ENCODE measurements at places on chromosomes 3 and 15.

- no peak overlapping the region for H3K4me3 ChIP-seq
- no peaks in the 10 kb centered on the region for H3K36me3 ChIP-seq
- no peak overlapping the region for H3K27ac ChIP-seq
- peaks cover 20% of the 10 kb centered on the region for H3K4me1 ChIP-seq
- DNase-seq = no peak
These were observed 56.1 kb downstream of the CCNL1 start for GRCh38 chr3:157103860-157104259.

DNA sequence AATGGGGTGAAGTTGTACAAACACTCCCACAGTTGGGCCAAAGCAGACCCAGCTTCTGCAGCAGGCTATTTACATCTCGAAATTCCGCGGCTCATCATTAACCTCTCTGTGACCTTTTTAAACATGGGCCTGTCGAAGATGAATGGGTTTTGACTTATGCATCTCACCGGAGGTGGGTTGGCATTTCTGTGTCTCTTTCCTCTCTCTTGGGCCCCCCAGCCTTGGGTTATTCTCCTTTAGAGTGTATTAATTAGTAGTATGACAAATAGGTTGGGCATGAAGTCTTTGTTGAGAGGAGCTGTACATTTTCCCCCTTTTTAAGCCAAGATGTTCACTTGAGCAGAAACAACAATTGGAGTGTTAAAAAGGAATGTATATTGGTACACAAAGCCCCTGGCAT, 9.8 kb downstream of the SMAD6 start:
- no peak overlapping the region for H3K27ac ChIP-seq
- peaks cover 6% of the 10 kb centered on the region for H3K4me1 ChIP-seq
- no peak for DNase-seq
- no peak overlapping the region for H3K4me3 ChIP-seq
- peaks cover 5% of the 10 kb centered on the region for H3K36me3 ChIP-seq
- H3K27me3 ChIP-seq = no peaks in the 10 kb centered on the region

GRCh38 chr3:23877329-23877980, 39.3 kb downstream of the NKIRAS1 start:
- H3K36me3 ChIP-seq = no peaks in the 10 kb centered on the region
- no peaks in the 10 kb centered on the region for H3K27me3 ChIP-seq
- peak; percentile 61 for DNase-seq
- H3K27ac ChIP-seq = no peak overlapping the region

- H3K36me3 ChIP-seq = no peaks in the 10 kb centered on the region
- peak; percentile 43 for DNase-seq
- no peaks in the 10 kb centered on the region for H3K27me3 ChIP-seq
- no peaks in the 10 kb centered on the region for H3K4me1 ChIP-seq
- H3K27ac ChIP-seq = no peak overlapping the region
- no peak overlapping the region for H3K4me3 ChIP-seq
These were observed 388.5 kb downstream of the VPS13C start for GRCh38 chr15:61671736-61672135.

GRCh38 chr3:47163169-47164006, 525 bp downstream of the SETD2 start:
- H3K36me3 ChIP-seq = no peaks in the 10 kb centered on the region
- peak; percentile 69 for DNase-seq
- peak overlapping the region; percentile 94 for H3K4me3 ChIP-seq
- H3K27me3 ChIP-seq = no peaks in the 10 kb centered on the region
- peaks cover 53% of the 10 kb centered on the region for H3K4me1 ChIP-seq

DNA sequence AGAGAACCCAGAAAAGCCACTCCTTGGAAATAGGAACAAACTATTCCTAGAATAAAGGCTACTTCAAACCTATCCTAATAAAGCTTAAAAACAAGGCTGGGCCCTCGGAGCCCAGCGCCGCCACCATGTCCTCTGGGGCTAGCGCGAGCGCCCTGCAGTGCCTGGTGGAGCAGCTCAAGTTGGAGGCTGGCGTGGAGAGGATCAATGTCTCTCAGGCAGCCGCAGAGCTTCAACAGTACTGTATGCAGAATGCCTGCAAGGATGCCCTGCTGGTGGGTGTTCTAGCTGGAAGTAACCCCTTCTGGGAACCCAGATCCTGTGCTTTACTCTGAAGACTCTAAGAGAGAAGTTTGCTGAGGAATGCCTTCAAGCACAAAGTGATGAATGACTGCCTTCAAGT, 63.2 kb downstream of the ADAM10 start:
- DNase-seq = no peak
- no peak overlapping the region for H3K27ac ChIP-seq
- H3K27me3 ChIP-seq = no peaks in the 10 kb centered on the region
- H3K36me3 ChIP-seq = no peaks in the 10 kb centered on the region
- H3K4me3 ChIP-seq = no peak overlapping the region

GRCh38 chr3:119649761-119650160, 10.6 kb downstream of the POPDC2 start:
- H3K4me3 ChIP-seq = peak overlapping the region; percentile 19
- DNase-seq = no peak
- H3K27me3 ChIP-seq = no peaks in the 10 kb centered on the region
- peaks cover 83% of the 10 kb centered on the region for H3K4me1 ChIP-seq

DNA sequence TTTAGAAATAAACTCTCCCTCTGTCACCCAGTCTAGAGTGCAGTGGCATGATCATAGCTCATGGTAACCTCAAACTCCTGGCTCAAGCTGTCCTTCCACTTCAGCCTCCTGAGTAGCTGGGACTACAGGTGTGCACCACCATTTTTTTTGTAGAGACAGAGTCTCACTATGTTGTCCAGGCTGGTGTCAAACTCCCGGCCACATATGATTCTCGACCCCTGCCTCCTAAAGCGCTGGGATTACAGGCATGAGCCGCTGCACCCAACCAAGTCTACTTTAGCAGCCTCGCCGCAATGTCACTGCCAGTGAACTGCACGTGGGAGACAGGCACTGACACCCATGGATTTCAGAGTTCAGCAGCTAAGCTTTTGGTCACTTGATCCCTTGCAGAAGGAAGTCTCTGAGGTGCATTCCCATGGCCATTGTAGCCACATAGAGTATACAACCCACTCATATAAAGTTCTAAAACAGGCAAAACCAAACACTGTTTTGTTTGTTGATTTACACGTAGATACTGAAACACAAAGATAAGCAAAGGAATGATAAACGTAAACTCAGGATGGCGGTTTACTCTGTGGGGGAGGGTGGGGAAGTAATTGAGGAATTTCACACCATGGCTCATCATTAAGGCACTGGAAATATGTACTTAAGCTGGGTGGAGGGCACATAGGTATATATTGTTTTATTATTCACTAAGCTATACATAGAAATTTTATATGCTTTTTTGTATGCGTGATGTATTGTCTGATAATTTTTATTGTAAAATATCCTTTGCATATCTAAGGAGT, 115.0 kb downstream of the MEX3B start:
- no peaks in the 10 kb centered on the region for H3K4me1 ChIP-seq
- DNase-seq = no peak
- H3K27me3 ChIP-seq = no peaks in the 10 kb centered on the region
- no peaks in the 10 kb centered on the region for H3K36me3 ChIP-seq
- H3K27ac ChIP-seq = no peak overlapping the region
- no peak overlapping the region for H3K4me3 ChIP-seq

- no peak for DNase-seq
- no peak overlapping the region for H3K4me3 ChIP-seq
- no peaks in the 10 kb centered on the region for H3K4me1 ChIP-seq
- no peaks in the 10 kb centered on the region for H3K27me3 ChIP-seq
- no peak overlapping the region for H3K27ac ChIP-seq
These were observed 83.4 kb downstream of the CLDN1 start for GRCh38 chr3:190238871-190239270.

GRCh38 chr15:100448481-100448880, 80.3 kb downstream of the CERS3 start:
- no peaks in the 10 kb centered on the region for H3K4me1 ChIP-seq
- H3K27me3 ChIP-seq = no peaks in the 10 kb centered on the region
- H3K36me3 ChIP-seq = no peaks in the 10 kb centered on the region
- DNase-seq = no peak
- no peak overlapping the region for H3K27ac ChIP-seq

DNA sequence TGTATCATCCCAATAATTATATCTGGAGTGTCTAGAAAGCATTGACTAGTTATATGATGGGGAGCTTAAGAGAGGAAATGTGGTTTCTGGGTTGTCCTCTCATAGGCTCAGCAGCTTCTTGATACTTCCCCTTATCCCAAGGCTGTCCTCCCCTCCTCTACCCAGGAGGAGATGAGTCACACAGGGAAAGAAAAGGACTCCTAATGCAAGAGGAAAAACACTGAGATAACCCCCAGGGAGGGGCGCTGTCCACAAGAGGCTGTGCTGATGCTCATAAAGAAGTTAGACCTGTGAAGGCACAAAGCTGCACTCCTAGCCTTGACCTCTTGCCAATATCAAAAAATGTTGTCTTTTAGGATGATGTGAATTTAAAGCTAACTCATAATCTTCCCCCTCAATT, 28.8 kb upstream of the GYG1 start:
- H3K36me3 ChIP-seq = no peaks in the 10 kb centered on the region
- DNase-seq = peak; percentile 25
- peaks cover 7% of the 10 kb centered on the region for H3K4me1 ChIP-seq
- H3K27ac ChIP-seq = no peak overlapping the region
- no peak overlapping the region for H3K4me3 ChIP-seq
- H3K27me3 ChIP-seq = no peaks in the 10 kb centered on the region

DNA sequence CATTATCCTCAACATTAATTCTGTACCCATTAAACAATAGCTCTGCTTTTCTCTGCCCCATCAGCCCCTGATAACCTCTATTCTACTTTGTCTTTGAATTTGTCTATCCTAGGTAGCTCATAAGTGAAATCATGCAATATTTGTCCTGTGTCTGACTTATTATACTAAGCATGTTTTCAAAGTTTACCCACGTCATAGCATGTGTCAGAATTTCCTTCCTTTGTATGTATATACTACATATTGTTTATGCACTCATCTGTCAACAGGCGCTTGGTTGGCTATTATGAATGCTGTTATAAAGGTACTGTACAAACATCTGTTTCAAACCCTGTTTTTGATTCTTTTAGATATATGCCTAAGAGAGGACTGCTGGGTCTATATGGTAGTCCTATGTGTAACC, 18.2 kb downstream of the CSNK1G1 start:
- no peaks in the 10 kb centered on the region for H3K27me3 ChIP-seq
- no peaks in the 10 kb centered on the region for H3K4me1 ChIP-seq
- no peak overlapping the region for H3K4me3 ChIP-seq
- H3K27ac ChIP-seq = no peak overlapping the region
- no peak for DNase-seq
- peaks cover 3% of the 10 kb centered on the region for H3K36me3 ChIP-seq

DNA sequence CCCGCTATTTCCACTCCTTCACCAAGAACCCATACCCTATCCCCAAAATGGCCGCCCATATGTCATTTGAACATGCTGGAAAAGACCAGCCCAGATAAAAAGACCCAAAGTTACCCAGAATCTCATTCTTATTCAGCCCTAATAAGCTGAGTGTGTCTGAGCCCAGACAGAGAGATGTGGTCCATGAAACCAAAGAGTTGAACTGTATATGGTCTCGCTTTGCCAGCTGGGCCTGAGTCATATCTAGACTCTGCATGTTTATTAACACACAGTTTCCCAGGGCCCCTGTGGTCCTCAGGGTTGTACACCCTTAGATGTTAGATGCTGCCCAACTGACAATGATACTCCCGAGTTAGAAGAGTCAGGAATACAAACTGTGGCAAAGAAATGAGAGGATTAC, 201.9 kb upstream of the STRIT1 start:
- no peaks in the 10 kb centered on the region for H3K36me3 ChIP-seq
- no peaks in the 10 kb centered on the region for H3K4me1 ChIP-seq
- H3K4me3 ChIP-seq = no peak overlapping the region
- H3K27me3 ChIP-seq = no peaks in the 10 kb centered on the region
- DNase-seq = no peak
- H3K27ac ChIP-seq = no peak overlapping the region

- DNase-seq = no peak
- H3K4me1 ChIP-seq = peaks cover 19% of the 10 kb centered on the region
- no peak overlapping the region for H3K27ac ChIP-seq
- H3K36me3 ChIP-seq = no peaks in the 10 kb centered on the region
- no peaks in the 10 kb centered on the region for H3K27me3 ChIP-seq
- no peak overlapping the region for H3K4me3 ChIP-seq
These were observed 70.9 kb downstream of the IGSF11 start for GRCh38 chr3:118963711-118964110.

- no peaks in the 10 kb centered on the region for H3K4me1 ChIP-seq
- no peak for DNase-seq
- no peaks in the 10 kb centered on the region for H3K27me3 ChIP-seq
- no peak overlapping the region for H3K4me3 ChIP-seq
- H3K27ac ChIP-seq = no peak overlapping the region
These were observed 332.7 kb upstream of the THBS1 start for GRCh38 chr15:39248204-39248603.

GRCh38 chr3:174295306-174296092, 563.6 kb upstream of the NAALADL2 start:
- no peak for DNase-seq
- no peaks in the 10 kb centered on the region for H3K4me1 ChIP-seq
- H3K4me3 ChIP-seq = no peak overlapping the region
- no peaks in the 10 kb centered on the region for H3K36me3 ChIP-seq

- no peak overlapping the region for H3K27ac ChIP-seq
- no peak overlapping the region for H3K4me3 ChIP-seq
- DNase-seq = no peak
- H3K36me3 ChIP-seq = no peaks in the 10 kb centered on the region
- peaks cover 12% of the 10 kb centered on the region for H3K4me1 ChIP-seq
These were observed 110.0 kb upstream of the SLC4A7 start for GRCh38 chr3:27594096-27594690.

DNA sequence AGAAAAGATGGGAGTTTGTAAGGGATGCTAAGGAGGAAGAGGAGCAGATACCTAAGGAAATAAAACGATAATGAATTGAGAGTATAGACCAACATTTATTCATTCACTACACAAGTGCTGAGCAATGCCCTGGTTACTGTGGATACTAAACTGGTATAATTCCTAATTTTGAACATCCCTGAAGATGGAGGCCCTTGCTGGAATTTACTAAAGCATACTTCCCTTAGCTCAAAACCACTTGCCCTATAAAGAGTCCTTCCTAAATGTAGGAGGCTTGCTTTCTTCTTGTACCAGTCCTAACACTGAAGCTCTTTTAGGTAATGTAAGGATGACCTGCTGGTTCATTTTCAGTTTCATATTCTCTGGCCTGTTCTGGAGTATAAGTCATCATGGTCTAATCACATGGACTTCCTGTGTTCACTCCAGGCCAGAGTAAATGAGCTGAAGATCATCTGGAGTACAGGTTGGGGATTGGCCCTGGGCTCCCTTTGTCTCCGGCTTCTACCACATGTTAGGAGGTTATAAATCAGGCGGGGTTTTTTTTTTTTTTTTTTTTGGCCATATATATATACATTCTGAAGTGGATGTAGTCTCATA, 40.1 kb upstream of the MTMR10 start:
- H3K4me3 ChIP-seq = no peak overlapping the region
- no peaks in the 10 kb centered on the region for H3K4me1 ChIP-seq
- no peaks in the 10 kb centered on the region for H3K36me3 ChIP-seq

DNA sequence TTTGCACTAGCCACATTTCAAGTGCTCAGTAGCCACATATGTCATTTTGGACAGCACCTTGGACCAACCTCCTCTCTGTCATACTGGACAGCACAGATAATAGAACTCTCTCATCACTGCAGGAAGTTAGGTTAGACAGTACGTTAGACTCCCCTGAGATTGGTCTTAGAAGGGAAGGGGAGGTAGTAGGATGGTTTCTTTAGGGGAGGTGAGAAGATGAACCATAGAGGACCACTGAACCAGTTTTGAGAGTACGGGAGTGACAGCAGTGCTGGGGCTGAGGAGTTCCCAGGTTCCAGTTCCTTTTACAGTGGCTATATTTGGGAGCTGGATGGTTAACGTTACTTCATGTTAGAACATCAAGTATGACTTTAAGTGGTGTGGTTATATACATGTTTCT, 7.8 kb downstream of the LRCH3 start:
- peaks cover 44% of the 10 kb centered on the region for H3K4me1 ChIP-seq
- no peak overlapping the region for H3K4me3 ChIP-seq
- peak overlapping the region; percentile 55 for H3K27ac ChIP-seq
- H3K27me3 ChIP-seq = no peaks in the 10 kb centered on the region
- DNase-seq = no peak
